ENCODE measurements at places on chromosomes 5 and 9. TPM values are rescaled to one million over a fixed set of nuclear protein-coding genes. Genes with fewer than 3 reads are reported as not detected.

- no peak overlapping the region for H3K4me3 ChIP-seq
- peaks cover 9% of the 10 kb centered on the region for H3K4me1 ChIP-seq
- H3K27ac ChIP-seq = no peak overlapping the region
Measured at GRCh38 chr9:3906437-3907213, 380.8 kb upstream of the RFX3 start.

The ZNF658 gene
- 4.8 TPM for total RNA-seq

DNA sequence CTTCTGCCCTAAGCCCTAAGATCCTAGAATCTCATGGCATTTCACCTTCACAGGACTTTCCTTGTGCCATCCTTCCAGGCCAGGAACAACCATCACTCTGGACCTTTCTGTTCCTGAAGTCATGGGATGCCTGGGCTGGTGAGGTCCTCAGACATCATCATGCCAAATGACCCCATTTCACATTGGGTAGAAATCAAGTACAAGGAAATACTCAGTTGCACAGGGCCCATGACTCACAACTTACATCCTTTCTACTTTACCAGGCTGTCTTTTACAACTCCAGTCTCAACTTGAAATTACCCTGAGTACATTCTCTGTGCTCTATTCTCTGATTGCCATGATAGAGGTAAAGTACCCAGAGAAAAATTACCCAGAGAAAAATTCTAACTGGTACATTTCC is 167.1 kb downstream of the PIK3R1 start:
- H3K36me3 ChIP-seq = no peaks in the 10 kb centered on the region
- peaks cover 4% of the 10 kb centered on the region for H3K4me1 ChIP-seq

GRCh38 chr5:72501488-72501887 is 5.7 kb downstream of the ZNF366 start:
- H3K27me3 ChIP-seq = peaks cover 2% of the 10 kb centered on the region
- no peak overlapping the region for H3K27ac ChIP-seq
- DNase-seq = no peak
- H3K36me3 ChIP-seq = no peaks in the 10 kb centered on the region
- H3K4me1 ChIP-seq = no peaks in the 10 kb centered on the region

GRCh38 chr5:149397530-149397929 is 18.4 kb upstream of the IL17B start:
- H3K4me1 ChIP-seq = peaks cover 2% of the 10 kb centered on the region
- no peak overlapping the region for H3K27ac ChIP-seq
- no peak for DNase-seq
- H3K4me3 ChIP-seq = no peak overlapping the region
- H3K36me3 ChIP-seq = no peaks in the 10 kb centered on the region

The MOB3B gene
- 15.3 TPM for total RNA-seq

The SPINK4 gene
- total RNA-seq = not detected

GRCh38 chr5:53173083-53173482 is 63.5 kb upstream of the MOCS2 start:
- no peak for DNase-seq
- H3K27ac ChIP-seq = no peak overlapping the region
- H3K4me1 ChIP-seq = no peaks in the 10 kb centered on the region

The ECSCR gene
- total RNA-seq = not detected

DNA sequence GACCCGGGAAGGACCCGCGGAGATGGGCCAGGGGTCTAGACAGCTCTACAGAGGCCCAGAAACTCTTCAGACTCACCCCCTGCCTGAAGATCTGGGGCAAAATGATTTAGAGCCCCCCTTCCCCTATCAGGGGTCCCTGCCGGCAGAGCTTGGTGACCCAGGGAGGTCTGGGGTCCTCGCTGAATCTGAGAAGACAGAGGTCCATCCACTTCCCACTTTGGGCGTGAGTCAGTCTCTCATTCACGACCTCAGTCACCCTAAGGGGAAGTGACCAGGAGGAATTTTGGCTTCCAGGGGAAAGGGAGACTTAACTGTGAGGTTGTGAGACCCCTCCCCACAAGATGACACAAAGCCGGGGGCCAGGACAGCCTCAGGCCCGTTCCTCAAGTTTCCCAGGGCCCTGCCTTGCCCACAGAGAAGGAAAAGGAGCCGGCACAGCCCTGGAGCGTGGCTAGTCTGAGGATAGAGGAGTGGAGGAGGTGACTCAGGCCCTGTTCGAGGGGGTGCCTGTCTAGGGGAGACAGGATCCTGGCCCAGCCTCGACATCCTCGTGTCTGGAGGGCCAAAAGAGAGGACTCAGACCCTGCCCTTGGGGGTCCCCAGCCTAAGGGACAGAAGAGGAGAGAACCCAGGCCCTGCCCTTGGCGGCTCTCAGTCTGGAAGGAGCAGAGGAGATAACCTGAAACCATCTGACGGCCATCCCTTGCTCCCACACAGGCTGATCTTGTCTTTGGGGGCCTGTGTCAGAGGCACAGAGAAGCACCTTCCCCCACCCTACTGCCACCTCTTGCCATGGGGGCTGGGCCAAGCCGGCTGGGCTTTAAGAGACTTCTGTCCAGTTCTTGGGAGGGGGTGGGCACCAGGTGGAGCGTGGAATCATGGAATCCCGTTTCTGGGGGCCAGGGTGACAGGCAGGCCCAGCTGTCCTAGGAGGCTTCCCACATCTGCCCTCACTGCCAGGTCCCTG is 889 bp downstream of the PDLIM4 start:
- peaks cover 3% of the 10 kb centered on the region for H3K27me3 ChIP-seq
- peak overlapping the region; percentile 65 for H3K4me3 ChIP-seq
- peaks cover 11% of the 10 kb centered on the region for H3K4me1 ChIP-seq

The TSSK1B gene
- total RNA-seq = 0.29 TPM

- DNase-seq = no peak
- H3K4me1 ChIP-seq = peaks cover 5% of the 10 kb centered on the region
- H3K36me3 ChIP-seq = no peaks in the 10 kb centered on the region
- H3K27ac ChIP-seq = no peak overlapping the region
- H3K4me3 ChIP-seq = no peak overlapping the region
- H3K27me3 ChIP-seq = no peaks in the 10 kb centered on the region
Measured at GRCh38 chr5:143126174-143127019, 277.1 kb downstream of the NR3C1 start.

The GDF9 gene
- 0.55 TPM for total RNA-seq

- peaks cover 3% of the 10 kb centered on the region for H3K4me1 ChIP-seq
- H3K27me3 ChIP-seq = no peaks in the 10 kb centered on the region
- no peaks in the 10 kb centered on the region for H3K36me3 ChIP-seq
- DNase-seq = no peak
- H3K4me3 ChIP-seq = no peak overlapping the region
Measured at GRCh38 chr5:42267091-42267490, 156.1 kb upstream of the GHR start.

The MARCOL gene
- total RNA-seq = not detected

GRCh38 chr5:57209316-57210040 is 35.6 kb downstream of the GPBP1 start:
- H3K36me3 ChIP-seq = peaks cover 14% of the 10 kb centered on the region
- peak overlapping the region; percentile 21 for H3K27ac ChIP-seq
- no peak for DNase-seq
- no peak overlapping the region for H3K4me3 ChIP-seq

The SARDH gene
- total RNA-seq = 4.2 TPM

The OCLN gene
- 143 TPM for total RNA-seq

GRCh38 chr9:129275626-129276247 is 97.7 kb upstream of the IER5L start:
- H3K4me1 ChIP-seq = peaks cover 12% of the 10 kb centered on the region
- H3K36me3 ChIP-seq = no peaks in the 10 kb centered on the region
- no peak overlapping the region for H3K27ac ChIP-seq

- H3K27ac ChIP-seq = no peak overlapping the region
- DNase-seq = no peak
- no peaks in the 10 kb centered on the region for H3K4me1 ChIP-seq
- H3K4me3 ChIP-seq = no peak overlapping the region
- no peaks in the 10 kb centered on the region for H3K27me3 ChIP-seq
Measured at GRCh38 chr9:126973651-126974529, 59.3 kb downstream of the RALGPS1 start.

DNA sequence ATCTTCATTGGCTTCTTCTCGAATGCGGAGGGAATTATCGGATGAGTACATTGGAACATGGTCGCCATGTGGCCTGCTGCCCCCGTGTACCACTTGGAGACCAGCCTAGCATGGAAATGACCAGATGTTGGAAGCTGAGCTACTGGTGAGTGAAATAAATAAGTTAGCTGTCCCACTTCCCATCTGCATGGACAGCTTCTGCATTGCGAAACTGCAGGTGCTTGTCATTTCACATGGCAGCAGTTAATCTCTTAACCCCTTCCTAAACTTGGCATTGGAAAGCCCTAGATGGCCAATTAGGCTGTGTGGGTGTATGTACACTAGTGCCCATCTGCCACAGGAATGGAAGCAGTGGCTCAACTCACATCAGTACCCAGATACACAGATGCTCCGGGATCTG is 246.6 kb upstream of the IL12B start:
- H3K27me3 ChIP-seq = peaks cover 3% of the 10 kb centered on the region
- H3K27ac ChIP-seq = no peak overlapping the region
- no peak for DNase-seq
- no peaks in the 10 kb centered on the region for H3K36me3 ChIP-seq
- H3K4me3 ChIP-seq = no peak overlapping the region

The NOL6 gene
- 29.6 TPM for total RNA-seq
